H1 (cell line): ENCODE measurements at places on chromosomes 2 and 18. TPM values are rescaled to one million over a fixed set of nuclear protein-coding genes. Genes with fewer than 3 reads are reported as not detected.

DNA sequence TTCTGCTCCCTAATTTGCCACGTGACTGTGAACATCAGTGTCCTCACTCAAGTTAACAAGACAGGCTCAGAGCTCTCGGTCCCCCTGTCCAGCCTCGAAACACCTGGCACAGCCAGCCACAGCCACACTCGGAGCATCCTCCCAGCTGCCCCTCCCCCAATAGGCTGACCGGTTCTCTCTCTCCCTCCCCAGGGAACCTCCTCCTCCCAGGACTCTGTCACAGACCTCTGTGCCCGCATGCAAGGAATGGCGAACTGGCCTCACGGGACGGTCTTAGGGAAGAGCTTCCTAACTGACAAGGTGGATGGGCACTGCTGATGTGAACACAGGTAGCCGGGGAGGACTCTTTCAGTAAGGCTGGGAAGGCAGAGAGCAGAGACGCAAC is 18.8 kb downstream of the CYP26B1 start:
- no peak overlapping the region for H3K4me3 ChIP-seq
- DNase-seq: no peak
- H3K4me1 ChIP-seq: no peaks in the 10 kb centered on the region
- no peaks in the 10 kb centered on the region for H3K36me3 ChIP-seq
- no peaks in the 10 kb centered on the region for H3K27me3 ChIP-seq
- H3K27ac ChIP-seq: no peak overlapping the region

DNA sequence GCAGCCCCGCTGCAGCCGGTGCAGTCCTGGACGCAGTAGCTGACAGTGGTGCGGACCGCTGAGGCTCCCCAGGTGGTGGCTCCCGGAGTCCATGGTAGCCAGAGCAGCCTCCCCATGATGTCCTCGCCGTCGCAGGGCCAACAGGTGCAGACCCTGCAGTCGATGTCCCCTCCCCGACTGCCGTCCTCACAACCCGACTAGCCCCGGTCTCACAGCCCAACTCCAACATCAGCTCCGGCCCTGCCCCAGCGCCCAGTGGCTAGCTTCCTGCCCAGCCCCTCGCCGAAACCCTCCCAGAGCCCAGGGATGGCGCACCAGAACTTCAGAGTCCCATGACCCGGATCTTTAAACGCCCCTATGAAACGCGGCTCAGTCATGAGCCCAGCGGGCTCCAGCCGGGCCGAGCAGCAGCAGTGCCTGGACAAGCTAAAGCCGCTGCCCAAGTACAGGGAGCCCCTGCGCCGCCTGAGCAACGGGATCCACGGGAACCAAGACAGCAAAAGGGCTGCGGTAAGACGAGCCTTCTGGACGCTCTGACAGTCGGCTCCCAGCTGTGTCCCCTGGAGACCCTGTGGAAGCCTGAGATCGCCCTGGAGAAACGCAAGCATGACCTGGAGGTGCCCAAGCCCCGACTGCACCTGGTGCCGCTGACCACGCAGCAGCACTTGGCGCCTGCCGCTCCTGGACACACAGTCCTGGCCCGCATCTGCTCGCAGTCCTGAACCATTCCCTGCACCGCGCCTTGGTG is 53.8 kb upstream of the TUBA3E start:
- DNase-seq: no peak
- no peak overlapping the region for H3K4me3 ChIP-seq
- H3K36me3 ChIP-seq: no peaks in the 10 kb centered on the region
- no peak overlapping the region for H3K27ac ChIP-seq
- H3K4me1 ChIP-seq: no peaks in the 10 kb centered on the region

GRCh38 chr18:987325-988186 is 82.9 kb downstream of the ADCYAP1 start:
- H3K4me1 ChIP-seq: peaks cover 8% of the 10 kb centered on the region
- H3K4me3 ChIP-seq: no peak overlapping the region
- DNase-seq: no peak
- no peaks in the 10 kb centered on the region for H3K27me3 ChIP-seq
- no peaks in the 10 kb centered on the region for H3K36me3 ChIP-seq

DNA sequence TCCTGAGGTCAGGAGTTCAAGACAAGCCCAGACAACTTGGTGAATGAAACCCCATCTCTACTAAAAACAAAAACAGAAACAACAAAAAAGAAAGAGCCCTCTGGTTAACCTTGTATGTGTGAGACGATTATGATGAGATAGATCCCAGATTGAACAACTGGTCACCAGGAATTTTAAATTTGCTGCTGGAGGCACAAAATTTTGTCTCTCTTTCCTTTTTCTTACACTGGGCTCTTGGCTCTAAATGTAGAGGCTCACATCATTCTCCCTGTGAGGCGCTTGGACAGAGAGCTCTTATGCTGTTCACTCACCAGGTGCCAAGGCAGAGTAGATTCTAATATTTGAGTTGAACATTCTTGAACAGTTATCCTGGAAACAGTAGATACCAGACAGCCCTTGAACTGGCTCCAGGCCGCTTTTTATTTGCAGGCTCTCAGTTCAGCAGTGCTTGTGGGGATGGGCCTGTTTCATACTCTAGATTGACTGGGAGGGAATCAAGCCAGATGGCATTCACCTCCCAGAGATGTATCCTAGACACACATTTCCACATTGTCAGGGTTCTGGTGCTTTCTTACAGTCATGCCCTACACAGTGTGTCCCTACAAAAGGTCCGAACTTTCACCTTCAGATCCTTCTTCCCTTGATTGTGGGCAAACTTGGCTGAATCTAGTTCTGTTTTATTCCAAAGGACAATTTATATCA is 1159.6 kb downstream of the RPIA start:
- H3K36me3 ChIP-seq: no peaks in the 10 kb centered on the region
- no peaks in the 10 kb centered on the region; the same call in 1 of the 2 replicates for H3K27me3 ChIP-seq
- no peak for DNase-seq

GRCh38 chr2:44937688-44938240 is 3.7 kb upstream of the SIX3 start:
- H3K27me3 ChIP-seq: peaks cover 99% of the 10 kb centered on the region
- no peaks in the 10 kb centered on the region for H3K36me3 ChIP-seq
- peaks cover 52% of the 10 kb centered on the region for H3K4me1 ChIP-seq
- peak overlapping the region; percentile 45 for H3K4me3 ChIP-seq

- H3K27me3 ChIP-seq: no peaks in the 10 kb centered on the region
- no peak overlapping the region for H3K4me3 ChIP-seq
- H3K4me1 ChIP-seq: no peaks in the 10 kb centered on the region
- no peak overlapping the region for H3K27ac ChIP-seq
Observed at GRCh38 chr2:81981585-81981984, 1677.0 kb upstream of the LRRTM1 start.

BCL2L11 gene
- 17.9 and 22.9 TPM in 2 replicates for total RNA-seq

ABHD1 gene
- total RNA-seq: 0.20 and 0.50 TPM in 2 replicates

ACMSD gene
- not detected in 2 replicates for total RNA-seq

PDK1 gene
- 18.2 and 18.7 TPM in 2 replicates for total RNA-seq

GPR45 gene
- total RNA-seq: not detected in 2 replicates

XDH gene
- total RNA-seq: 0.98 and 1.2 TPM in 2 replicates

GNAL gene
- total RNA-seq: 18.2 and 18.3 TPM in 2 replicates
